ENCODE measurements at places on chromosomes 4 and X.
A peak's percentile ranks its signal among the peaks of the same experiment; 100 is the strongest.

DNA sequence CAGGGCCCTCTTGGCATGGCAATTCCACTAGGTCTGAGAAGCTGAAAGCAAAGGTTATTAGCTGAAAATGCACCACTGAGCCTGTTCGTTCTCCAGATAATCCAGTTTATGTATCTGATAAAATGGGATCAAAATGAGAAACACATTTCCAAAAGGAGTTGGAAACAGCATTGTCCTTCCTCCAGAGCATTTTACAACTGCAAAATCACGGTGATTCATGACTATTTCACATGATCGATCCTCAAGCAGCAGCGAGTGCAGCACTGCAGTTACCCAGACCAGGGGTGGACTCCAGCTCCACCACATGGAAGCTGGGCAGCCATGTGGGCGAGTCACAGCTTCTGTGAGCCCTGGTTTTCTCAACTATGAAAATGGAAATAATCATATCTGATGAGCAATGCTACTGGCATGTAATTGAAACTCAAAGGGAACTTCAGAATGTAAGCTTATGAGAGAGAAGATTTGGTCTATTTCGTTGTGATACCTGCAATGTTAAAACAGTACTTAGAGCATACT, 78.7 kb upstream of the MSX1 start:
- DNase-seq: peak; percentile 74

GRCh38 chrX:154013614-154014360, 5.9 kb downstream of the IRAK1 start:
- DNase-seq: no peak

DNA sequence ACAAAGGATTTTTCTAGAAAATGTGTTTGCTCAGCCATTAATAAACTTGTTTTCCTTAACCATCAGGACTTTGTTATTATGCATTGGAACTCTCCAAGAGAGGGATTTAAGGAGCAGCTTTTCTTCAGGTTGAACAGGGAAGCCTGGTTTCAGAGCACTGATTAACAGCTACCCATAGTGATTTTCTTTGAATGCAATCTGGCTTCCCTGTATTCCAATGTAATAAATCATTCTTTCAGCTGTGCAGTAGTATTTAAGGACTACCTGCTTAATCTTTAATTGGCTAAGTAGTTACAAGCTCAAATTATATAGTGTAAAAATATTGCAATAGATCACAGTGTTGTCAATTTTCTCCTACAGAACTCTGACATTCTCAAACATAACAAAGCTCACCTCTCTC, 77.5 kb downstream of the TMEM156 start:
- no peak for DNase-seq

DNA sequence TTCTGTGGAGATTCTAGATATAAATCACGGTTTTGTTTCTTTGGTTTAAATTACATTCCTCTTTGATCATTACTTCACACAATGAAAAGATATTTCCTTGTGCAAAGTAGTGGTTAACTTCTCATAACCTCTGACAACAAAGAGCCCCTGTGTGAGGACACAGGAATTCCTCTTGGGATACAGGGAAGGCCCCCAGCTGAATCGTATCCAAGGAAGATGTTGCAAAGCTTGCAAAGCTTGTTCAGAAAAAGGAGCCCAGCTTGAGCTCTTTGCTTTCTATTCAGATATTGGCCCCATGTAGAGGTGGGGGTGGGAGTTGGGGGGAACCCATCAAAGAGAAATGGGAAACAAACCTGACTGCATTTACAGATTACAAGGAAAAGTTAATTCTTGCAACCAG, 145.7 kb downstream of the RELL1 start:
- no peak for DNase-seq

DNA sequence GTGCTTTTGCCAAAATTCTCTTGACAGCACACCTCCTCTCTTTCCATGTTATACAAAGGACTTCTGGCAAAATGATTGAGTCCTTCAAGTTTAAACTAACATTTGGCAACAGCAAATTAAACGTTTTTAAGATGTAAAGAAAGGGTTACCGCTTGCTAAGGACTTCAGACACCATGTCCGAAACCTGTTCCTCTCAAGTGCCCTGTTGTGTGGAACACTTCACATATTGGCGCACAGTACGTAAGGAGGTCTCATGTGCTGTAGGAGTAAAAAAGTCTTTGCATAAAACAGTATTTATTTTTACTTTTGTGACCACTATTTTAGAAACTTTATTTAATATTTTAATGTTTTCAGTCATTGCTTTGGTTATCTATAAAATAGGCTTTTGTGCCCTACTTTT, 33.7 kb upstream of the HPRT1 start:
- DNase-seq: no peak

DNA sequence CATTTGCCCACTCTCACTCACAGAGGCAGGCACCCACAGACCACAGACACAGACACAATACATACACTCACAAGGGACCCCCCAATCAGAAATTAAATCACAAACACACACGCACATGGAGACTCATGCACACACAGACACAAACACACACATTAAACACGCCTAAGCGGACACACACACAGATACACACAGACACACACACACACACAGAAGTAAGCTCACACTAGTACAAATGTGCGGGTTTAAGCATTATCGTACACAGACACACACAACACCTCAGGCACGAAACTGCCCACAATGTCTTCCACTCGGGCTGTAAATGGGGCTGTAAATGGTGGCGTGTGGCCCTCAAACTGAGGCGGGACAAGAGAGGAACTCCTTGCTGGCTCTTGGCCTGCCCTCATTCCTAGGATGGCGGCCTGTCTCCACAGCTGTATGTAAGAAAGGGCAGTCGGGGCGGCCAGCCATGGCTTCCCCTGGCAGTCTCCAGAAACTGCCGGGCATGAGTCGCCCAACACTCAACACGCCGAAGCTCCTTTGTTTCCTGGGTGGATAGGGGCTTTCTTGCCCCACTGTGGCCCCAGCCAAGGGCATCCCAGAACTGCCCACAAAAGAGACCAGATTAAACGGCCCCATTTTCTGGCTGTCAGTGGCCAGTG, 53.9 kb downstream of the NBDY start:
- no peak for DNase-seq

DNA sequence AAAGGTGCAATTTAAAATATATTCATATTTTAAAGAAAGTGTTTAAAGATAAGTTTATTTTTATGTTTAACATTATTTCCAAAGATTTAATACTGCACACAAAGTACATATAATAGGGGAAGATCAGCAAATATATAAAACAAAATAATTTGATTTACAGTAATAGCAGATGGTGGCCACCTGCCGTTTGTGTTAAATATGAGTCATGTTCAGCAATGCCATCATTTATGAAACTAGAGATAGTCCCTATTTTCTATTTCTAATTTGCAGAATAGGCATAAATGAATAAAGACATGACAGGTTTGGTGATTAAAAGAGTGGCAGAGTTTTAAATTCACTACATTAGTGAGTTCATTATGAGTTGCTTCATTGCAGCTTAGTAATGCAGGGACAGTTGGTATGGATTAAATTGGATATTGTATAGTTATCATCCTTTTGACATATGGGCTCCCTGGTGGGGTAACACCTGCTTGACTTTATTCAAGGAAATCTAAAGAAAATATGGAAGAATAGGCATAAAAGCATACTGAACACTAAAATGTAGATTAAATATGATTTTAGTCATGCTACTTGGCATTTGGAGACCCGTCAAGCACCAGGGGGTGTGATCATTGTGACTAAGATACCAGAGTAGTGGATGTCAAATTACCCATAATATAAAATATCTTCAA, 78.8 kb upstream of the BANK1 start:
- peak; percentile 9 for DNase-seq

DNA sequence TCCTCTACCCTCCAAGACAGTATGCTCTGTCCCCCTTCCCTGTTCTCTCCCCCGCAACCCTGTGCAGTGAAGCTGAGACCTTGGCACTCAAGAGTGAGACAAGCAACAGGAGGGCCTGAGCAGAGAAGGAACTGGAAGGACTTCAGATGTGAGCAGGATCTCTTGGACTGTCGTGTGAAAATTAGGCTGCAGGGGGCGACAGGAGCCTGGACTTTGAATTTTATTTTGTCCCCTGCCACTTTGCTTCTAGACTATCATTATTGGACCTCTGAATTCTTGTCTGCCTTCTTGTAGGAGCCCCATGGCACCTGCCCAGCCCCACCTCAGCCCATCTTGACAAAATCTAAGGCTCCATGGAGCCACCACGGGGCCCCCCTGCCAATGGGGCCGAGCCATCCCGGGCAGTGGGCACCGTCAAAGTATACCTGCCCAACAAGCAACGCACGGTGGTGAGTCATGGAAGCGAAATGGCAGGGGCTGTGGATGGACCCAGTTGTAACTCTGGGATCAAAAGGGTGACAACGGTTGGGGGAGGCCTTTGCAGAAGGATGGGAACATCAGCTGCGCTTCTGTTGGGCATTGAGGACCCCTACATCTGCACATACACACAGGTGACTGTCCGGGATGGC, 1.7 kb downstream of the ARAF start:
- DNase-seq: peak; percentile 44

GRCh38 chrX:78653118-78653822, 5.9 kb downstream of the RTL3 start:
- peak; percentile 87 for DNase-seq

- DNase-seq: no peak
These were observed 506.9 kb upstream of the FAM47C start for GRCh38 chrX:36501169-36501702.

GRCh38 chrX:138740341-138740740, 28.8 kb upstream of the FGF13 start:
- DNase-seq: no peak

DNA sequence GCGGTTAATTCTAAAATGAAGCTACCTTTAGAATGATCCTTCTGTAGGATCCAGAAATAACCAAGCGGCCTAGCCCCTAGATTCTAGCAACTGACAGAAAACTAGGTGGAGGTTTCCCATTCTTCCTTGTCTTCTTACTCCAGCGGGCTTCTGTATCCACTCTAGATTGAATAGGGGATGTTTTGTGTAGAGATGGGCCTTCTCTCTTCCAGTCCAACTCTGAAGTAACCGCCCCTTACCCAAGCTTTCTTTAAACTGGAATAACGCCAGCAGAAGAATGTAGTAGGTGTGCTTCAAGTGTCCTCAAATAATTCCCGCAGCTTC, 386 bp upstream of the TMEM184C start:
- no peak for DNase-seq

- no peak for DNase-seq
These were observed 610.4 kb downstream of the BCOR start for GRCh38 chrX:39487166-39487968.

Data from iris pigment epithelial cell (primary cell).